CD8-positive, alpha-beta T cell (primary cell): ENCODE measurements at places on chromosomes 16 and 17.

DNA sequence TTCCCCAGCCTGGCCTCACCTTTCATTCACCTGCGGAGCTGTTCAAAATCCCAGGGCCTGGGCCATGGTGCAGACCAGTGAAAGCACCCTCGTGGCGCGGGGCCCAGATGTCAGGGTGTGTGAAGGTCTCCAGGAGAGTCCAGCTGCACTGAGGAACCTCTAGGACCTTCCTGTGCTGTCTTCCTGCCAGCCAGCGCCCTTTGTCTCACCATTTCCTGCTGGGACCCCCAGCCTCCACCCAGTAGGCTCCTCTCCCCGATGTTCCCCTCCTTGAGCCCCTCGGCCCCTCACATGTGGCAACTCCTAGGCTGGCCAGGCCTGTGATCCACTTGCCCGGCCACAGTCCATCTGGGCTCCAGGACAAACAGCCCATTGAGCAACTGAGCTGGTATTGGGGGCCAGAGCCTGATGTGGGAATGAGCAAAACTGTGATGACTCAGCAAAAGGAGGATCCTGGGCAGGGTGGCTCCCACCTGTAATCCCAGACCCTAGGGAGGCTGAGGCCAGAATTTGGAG is 677 bp downstream of the SULT1A2 start:
- DNase-seq, result no peak

DNA sequence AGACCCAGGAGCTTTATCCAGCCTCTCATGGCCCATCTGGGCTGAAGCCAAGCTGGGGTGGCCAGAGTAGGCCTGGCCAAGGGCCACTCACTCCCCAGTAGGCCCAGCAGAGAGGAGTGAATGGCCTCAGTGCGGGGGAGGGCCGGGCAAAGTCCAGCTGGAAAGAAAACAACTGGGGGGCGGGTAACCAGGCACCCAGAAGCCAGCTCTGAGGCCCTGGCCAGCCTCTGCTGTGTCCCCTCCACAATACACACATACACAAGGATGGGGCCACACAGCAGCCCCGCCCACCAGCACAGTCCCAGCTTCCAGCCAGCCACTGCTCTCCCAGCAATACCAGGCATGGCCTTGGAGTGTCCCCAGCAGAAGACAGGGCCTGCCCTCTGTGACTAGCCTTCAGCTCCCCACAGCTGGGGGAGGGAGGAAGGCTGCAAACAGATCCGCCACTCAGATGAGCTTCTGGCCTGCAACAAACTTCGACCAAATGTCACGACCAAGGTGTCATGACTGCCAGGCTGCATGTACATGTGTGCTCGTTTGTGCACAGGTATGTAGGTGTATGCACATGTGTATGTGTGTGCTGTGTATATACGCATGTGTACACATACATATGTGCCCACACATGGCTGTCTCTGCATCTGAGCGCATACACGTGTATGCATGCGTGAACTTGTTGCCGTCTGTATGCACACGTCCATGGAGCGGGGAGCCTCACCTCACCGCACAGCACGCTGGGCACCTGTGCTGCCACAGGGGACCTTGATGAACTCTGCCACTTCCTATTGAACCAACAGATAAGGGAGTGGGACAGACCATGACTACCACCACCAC is 5.0 kb downstream of the CARHSP1 start:
- no peak for DNase-seq

- no peak for DNase-seq
Observed at GRCh38 chr16:56244612-56245011, 53.3 kb downstream of the GNAO1 start.

- no peak for DNase-seq
Observed at GRCh38 chr17:63589646-63590045, 11.0 kb upstream of the TACO1 start.

DNA sequence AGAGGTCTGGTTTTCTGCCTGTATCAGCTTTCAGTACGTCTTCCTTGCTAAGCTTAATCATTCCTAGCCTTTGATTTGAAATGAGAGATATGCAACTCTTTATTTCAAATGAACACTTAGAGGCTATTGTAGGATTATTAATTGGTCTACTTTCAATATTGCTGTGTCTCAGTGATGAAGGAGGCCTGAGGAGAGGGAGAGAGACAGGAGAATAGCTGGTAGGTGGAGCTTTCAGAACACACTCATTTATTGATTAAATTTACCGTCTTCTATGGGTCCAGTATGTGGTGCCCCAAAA is 187.0 kb downstream of the BCAS3 start:
- DNase-seq, result no peak

- DNase-seq, result no peak
Observed at GRCh38 chr16:28609631-28610594, at the start of gene SULT1A1. SULT1A1 (minus strand) TSS chr16:28610044; CDS start chr16:28608855, 1,189 bp downstream.

DNA sequence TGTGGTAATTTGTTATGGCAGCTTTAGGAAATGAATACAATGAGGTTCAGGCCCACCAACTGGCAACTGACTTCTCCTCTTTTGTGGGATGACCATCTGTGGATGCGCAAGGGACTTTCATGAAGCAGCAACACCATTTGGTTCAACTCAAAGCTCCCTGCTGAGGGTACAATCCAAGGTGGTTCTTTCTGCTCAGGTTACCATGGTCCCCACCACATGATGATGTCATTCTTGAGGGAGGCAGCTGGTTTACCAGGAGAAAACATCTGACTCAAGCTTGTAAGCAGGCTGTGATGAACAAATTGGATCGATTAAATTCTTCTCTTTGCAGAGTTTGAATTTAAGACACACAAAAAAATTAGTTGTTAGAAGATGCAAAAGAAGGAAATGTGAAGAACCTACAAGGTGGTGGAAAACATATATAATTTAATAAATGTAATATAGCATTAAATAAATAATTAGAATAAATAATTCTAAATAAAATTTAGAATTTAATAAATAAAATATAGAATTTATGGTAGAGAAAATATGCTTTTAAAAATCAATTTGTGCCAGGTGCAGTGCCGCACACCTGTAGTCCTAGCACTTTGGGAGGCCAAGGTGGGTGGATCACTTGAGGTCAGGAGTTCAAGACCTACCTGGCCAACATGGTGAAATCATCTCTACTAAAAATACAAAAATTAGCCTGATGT is 67.6 kb upstream of the ANKFN1 start:
- DNase-seq, result no peak

DNA sequence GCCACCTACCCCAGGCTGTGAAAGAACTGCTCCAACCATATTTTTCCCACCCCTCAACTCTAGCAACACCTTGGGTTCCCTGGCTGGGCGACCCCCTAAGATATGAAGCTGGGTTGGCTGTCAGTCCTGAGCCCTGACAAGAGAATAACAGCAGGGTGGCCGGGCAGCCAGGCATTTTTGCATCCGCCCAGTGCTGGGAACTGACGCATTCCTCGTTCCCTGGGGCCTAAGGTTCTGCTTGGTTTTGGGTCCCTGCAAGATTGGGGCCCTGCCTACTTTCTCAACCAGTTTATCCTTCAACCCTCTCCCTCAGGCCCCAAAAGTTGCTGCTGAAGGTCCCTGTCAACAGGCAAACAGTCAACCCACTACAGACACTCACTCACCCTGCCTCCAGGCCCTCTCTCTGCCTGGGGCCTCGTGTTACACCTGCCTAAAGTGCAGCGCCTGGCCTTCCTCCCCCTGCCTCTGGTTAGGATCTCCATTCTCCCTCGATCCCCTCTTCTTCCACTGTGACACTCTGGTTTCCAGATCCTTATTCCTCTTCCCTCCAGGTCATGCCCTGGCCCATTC is 151.5 kb downstream of the STX8 start:
- DNase-seq, result no peak

- no peak for DNase-seq
Observed at GRCh38 chr17:73586921-73587602, 57.2 kb downstream of the SDK2 start.

GRCh38 chr17:15783461-15783860 is 51.4 kb downstream of the TBC1D26 start:
- DNase-seq, result no peak

DNA sequence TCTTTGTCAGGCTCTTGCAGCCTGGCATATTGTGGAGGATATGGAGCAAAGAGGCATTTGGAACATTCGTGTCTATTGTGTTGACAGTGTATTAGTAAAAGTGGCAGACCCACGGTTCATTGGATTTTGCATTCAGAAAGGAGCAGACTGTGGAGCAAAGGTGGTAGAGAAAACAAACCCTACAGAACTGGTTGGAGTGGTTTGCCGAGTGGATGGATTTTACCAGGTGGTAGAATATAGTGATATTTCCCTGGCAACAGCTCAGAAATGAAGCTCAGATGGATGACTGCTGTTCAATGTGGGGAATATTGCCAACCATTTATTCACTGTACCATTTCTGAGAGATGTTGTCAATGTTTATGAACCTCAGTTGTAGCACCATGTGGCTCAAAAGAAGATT is 44.5 kb downstream of the EFCAB13 start:
- DNase-seq, result no peak

DNA sequence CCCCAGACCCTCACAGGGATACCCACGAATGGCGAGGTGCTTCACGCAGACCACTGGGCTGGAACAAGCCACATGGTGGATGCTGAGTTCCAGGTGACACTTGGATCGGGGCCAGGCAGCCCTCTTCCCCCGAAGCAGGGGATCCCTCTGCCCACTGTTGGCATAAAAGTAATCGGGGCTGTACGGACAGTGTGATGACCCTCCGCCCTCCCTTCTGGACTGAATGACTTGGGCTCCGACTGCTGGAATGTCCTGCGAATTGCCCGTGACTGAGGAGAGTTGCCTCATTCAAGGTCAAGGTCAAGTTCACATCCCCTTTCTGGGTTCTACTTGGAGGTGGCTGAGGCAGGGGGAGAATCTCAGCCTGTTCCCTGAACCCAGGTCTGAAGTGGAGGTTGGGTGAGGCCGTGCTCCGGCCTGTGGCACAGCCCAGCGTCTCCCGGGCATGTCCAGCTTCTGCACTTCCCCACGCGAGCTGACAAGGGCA is 28.5 kb upstream of the CREBBP start:
- no peak for DNase-seq

GRCh38 chr16:84775262-84775810 is 44.4 kb upstream of the CRISPLD2 start:
- no peak for DNase-seq

- no peak for DNase-seq
Observed at GRCh38 chr16:17412791-17413190, 58.0 kb downstream of the XYLT1 start.

- no peak for DNase-seq
Observed at GRCh38 chr17:79608624-79608959, 2.3 kb downstream of the RBFOX3 start.

DNA sequence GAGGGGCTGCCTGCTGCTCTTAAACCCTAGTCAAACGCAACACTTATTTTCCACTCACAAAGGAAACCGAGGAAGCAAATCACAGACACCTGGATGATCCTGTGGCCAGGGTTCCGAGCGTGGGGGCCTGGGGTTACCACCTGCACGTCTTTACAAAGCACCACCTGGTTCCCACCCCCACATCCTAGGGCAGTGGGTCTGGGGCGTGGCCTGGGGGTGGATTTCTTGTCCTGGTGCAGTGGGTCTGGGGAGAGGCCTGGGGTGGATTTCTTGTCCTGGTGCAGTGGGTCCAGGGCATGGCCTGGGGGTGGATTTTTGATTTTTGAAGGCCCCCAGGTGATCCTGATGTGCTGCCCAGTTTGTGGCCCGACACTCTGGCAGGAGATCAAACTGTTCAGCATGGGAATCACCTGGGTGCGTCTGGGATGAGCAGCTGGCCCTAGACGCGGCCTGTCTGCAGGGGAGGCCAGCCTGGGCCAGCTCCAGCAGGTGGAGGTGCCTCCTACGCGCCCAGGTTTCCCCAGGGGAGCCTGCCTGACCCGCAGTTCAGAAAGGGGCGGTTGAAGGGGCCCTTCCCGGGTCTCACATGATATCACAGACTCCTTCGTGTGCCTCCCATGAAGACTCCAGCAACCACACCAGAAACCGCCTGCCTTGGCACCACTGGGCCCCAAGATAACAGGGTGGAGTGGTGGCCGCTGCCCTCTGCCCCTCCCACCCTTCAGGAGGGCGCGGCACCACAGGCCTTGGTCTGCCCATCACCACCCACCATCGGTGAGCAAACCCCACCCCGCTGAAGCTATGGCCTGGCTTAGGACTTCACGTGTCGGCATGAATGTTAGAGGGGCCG is 6.3 kb downstream of the HAGH start:
- DNase-seq, result no peak

DNA sequence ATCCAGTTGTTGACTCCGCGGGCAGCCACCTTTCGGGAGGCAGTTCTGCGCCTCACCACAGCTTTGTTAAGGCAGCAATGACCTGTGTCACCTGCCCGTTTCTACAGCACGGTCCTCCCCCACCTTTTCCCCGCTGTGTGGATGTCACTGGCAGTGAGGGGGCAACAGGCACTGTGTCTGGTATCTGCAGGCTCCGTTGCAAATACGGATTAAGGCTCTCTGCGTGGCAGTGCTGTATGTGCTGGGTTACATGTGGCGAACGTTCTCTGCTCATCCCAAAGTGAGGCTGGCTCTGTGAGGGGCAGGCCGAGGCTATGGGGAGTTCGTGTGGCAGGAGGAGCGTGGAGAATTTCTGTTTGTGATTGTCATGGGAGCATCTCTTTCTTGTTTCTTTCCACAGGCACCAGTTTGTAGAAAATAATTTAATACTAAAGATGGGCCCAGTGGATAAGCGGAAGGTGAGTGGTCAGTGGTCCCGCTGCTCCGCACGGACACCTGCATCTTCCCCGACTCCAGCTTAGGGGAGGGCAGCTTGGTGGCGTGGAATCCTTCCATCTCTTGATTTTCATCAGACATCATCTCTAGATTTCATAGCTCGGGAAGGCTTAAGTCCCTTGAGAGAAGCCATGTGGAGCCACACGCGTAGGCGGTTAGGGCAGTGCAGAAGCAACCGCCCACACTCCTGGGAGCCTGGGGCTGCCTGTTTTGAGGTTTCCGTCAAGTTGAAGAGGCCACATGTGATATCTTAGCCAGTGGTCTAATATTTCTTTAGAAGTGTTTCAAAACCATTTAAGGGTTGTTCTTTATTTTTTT is 57.8 kb downstream of the PDPK1 start:
- no peak for DNase-seq

GRCh38 chr16:79845734-79846135 is 245.2 kb upstream of the MAF start:
- no peak for DNase-seq

GRCh38 chr17:3536716-3537115 is 20.9 kb downstream of the TRPV3 start:
- DNase-seq, result no peak

DNA sequence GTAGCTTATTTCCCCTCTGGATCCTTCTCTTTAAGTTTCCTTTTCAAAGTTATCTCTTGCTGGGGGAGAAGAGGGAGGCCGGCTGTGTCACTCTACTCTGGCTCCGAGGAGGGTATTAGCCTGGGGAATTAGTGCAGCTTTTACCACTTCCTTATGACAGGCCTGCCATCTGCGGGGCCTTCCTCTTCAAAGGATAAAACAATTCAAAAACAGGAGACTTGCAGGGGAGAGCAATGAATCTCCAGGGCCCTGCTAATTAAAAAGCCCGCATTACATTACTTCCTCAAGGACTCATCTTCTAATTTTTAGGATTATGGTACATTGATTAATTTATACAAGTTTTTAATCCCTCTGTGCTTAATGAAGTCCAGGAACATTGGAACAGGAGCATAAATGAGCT is 190.9 kb upstream of the CDH5 start:
- no peak for DNase-seq

- no peak for DNase-seq
Observed at GRCh38 chr17:3669085-3669347, 404 bp downstream of the EMC6 start.
